Activated naive CD4-positive, alpha-beta T cell (primary cell): ENCODE measurements at places on chromosomes 3 and 15.

- DNase-seq = no peak
Observed at GRCh38 chr15:63991706-63992105, 54.6 kb downstream of the DAPK2 start.

- no peak for DNase-seq
Observed at GRCh38 chr15:26639966-26640365, 132.9 kb downstream of the GABRB3 start.

DNA sequence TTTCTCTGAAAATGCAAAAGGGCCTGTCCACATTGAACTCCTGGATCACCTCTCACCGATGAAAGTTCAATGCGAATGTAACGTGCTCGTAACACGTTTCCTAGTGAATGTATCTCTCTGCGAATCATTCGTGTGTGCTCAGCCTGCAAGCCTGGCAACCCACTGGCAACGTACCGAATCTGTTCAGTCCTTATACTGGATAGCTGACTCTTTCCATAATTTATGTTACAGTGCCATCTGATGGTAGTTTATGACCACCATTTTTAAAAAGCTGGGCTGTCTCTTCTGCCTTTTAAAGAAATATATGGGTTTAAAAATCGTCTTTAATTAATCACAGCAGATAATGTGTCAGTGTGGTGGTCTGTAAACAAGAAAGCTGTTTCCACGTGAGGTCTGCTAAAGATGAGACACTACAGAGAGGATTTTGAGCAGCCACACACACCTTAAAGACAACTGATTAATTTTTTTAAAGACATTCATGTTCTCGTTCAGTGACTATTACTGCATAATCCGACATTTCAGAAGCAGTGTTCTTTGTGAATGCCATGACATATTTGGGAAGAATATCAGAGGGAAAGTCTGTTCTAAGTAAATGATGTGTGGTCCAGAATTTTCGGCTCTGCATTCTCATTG lies 69.4 kb upstream of the FOXP1 start:
- no peak for DNase-seq

DNA sequence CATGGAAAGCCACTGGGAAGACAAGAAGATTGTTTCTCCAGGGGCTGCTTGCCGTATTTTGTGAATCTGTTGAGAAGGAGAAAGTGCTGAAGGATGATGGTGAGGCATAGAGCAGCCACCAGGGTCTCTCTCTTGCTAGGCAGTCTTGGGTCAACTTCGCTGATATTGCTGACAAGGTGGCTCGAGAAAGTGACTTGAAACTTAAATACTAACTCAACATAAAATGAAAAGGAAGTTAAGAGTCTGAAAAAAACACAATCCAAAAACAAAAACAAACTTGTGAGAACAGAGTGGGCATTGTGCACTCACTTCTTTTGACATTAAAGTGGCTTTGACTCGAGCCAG lies 90.1 kb downstream of the CHST2 start:
- no peak for DNase-seq

GRCh38 chr3:153572654-153573053 lies 410.6 kb downstream of the RAP2B start:
- no peak for DNase-seq

- no peak for DNase-seq
Observed at GRCh38 chr3:148955544-148956346, 35.6 kb upstream of the GYG1 start.

GRCh38 chr15:38217788-38218609 lies 34.6 kb upstream of the SPRED1 start:
- DNase-seq = no peak

DNA sequence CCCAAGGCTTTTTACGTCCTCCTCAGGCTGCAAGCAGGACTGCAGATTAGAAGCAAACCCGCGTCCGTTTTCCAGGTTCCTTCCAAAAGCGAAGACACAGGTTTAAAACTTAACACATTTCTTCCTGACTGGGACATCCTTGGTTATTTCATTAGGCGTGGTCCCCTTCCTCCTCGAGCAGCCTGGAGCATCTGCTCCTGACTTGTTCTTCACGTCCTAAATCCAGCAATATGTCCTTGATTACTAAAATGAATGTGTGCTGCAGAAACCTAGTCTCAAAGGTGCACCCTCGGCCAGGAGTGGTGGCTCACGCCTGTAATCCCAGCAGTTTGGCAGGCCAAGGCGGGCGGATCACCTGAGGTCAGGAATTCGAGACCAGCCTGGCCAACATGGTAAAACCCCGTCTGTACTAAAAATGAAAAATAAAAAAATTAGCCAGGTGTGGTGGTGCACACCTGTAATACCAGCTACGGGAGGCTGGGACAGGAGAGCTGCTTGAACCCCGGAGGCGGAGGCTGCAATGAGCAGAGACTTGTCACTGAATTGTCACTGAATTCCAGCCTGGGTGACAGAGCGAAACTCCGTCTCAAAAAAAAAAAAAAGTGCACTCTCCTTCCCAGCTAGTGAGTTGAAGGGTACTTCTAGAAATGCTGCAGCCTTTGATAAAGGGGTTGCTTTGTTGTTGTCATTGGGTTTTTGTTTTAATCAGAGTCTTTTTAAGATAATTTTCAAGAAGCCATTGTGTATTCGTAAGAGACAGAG lies 842 bp upstream of the LRIG1 start:
- no peak for DNase-seq

DNA sequence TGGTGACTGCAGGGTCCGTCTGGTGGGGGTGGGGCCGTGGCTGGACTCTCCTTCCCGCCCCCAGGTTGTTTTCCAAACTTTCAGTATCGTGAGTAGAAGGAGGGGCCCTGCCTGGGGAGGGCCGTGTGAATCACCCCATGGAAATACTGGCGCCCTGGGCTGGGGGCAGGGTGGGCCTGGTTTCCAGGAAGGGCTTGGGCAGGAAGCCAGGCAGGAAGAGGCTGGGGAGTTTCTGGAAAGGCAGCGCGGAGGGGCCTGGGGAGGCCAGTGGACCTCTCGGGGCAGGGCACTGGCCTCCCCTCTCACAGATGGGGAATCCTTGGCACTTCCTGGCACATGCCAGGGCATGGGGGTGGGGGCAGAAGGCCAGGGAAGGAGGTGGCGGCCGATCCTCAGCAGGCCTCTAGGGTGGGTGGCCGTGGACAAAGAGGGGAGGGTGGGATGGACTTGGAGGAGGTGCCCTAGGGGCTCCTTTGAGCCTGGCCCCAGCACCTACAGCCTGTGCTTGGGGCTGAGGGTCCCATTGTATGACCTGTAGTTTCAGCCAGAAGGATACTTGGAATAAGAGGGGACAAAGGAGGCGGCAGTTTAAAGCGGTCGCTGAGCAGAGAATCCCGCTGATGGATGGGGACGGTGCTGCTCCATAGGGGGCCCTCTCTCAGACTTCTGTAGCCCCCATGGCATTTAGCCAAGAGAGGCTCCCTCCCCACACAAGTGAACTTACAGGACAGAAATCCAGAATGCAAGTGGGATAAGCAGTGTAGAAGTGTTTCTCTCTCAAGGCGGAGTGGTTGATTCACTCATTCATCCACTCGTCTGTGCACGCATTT lies 56.5 kb upstream of the GATA2 start:
- DNase-seq = no peak

DNA sequence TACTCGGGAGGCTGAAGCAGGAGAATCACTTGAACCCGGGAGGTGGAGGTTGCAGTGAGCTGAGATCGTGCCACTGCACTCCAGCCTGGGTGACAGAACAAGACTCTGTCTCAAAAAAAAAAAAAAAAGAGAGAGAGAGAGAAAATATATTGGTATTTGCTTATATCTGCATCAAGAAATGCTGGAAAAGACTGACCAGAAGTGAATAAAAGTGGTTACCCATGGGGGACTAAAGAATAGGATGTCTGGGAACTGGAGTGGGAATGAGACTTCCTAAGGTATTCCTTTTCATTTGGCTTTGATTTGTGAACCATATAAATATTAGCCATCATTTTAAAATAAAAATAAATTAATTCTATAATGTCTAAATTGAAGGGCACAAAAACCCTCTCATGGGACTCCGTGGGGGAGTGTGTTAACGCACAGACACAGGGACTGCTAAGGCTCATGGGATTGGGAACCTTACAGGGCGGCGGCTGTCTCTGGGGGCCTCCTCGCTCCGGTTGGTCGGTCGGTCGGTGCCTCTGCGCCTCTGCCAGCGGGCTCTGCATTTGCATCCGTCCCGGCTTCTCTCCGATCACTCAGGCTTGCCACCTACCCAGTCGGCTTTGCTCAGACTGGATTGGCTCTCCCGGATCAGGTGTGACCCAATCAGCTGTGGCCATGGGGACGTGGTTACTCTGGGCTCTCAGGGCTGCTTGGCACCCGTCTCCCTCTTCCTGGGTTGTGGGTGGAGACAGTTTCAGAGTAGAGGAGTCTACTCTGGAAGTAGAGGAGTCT lies 12.7 kb upstream of the TSPAN3 start:
- DNase-seq = peak; percentile 7

- no peak for DNase-seq
Observed at GRCh38 chr3:172653004-172653572, 57.8 kb downstream of the NCEH1 start.

DNA sequence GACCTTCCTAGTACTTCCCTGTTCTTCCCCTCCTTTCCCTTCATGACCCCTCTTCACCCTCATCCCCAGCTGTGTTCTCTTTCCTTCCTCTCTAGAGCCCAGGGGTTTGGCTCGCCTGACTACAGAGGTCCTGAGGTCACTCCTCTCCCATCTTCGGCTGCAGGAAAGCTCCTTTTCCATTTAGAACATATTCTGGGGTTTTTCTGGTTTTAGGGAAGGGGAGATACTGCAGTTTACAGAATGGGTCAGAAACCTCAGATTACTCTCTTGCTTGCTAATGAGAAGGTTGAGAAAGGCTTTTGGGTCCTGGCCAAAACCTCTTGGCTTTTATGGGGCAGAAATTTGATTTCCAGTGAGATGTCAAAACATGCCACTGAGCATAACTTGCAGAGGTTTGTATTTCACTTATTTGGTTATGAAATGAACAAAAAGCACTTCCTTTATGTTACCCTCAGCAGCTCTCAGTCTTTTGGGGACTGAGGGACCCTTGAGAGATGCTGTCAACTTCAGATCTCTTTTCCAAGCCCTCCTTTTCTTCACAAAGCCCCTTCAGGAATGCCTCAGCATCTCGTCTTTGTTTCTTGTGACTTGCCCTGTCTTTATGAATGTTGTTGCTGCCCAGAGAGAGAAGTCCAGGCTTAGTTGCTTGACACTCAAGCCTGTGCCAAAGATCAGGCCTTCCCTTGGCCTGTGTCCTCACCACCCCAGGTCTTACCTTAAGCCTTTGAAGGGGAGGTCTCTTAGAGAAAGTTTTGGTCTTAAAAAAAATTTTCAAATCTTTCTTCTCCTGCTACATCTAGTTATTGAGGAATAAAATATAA lies 121.7 kb upstream of the TPM1 start:
- DNase-seq = no peak

- DNase-seq = no peak
Observed at GRCh38 chr3:136193278-136194054, 2.7 kb downstream of the MSL2 start.

DNA sequence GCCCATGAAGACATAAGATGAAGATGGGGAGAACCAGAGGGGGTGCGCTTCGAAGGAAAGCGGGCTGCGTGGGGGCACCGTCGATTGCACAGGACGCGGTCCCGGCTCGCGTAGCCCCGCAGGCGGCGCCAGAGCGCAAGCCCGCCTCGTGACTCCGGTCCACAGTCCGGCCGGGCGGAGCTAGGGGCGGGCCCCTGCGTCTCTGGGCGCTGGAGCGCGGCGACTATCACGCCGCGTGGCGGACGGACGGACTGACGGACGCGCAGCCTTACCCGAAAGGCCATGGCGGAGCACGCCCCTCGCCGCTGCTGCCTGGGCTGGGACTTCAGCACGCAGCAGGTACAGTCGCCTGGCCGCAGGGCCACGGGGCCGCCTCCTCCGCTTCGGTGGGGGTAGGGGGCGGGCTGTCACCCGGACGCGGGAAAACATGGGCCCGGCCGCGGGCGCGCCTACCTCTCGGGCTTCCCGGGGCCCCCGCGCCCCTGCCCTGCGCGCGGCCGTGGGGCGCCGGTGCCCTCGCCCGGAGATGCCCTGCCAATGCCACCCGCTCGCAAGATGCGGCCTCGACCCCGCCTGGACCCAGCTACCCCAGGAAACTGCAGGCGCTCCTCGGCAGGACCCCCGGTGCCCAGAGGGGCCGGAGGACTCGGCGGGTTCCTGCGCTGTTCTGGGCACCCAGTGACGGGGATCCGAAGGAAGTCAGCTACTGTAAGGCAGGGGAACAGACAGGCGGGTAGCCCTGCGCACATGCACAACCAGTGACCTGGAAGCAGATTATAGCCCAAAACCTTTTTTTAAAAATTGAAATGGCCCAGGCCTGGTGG lies at the start of gene XYLB:
Gene XYLB, plus strand, starts transcription at position 199 of the 824 bp plus-strand sequence. Its CDS starts 84 bp downstream, at position 283.
- DNase-seq = peak; percentile 46

DNA sequence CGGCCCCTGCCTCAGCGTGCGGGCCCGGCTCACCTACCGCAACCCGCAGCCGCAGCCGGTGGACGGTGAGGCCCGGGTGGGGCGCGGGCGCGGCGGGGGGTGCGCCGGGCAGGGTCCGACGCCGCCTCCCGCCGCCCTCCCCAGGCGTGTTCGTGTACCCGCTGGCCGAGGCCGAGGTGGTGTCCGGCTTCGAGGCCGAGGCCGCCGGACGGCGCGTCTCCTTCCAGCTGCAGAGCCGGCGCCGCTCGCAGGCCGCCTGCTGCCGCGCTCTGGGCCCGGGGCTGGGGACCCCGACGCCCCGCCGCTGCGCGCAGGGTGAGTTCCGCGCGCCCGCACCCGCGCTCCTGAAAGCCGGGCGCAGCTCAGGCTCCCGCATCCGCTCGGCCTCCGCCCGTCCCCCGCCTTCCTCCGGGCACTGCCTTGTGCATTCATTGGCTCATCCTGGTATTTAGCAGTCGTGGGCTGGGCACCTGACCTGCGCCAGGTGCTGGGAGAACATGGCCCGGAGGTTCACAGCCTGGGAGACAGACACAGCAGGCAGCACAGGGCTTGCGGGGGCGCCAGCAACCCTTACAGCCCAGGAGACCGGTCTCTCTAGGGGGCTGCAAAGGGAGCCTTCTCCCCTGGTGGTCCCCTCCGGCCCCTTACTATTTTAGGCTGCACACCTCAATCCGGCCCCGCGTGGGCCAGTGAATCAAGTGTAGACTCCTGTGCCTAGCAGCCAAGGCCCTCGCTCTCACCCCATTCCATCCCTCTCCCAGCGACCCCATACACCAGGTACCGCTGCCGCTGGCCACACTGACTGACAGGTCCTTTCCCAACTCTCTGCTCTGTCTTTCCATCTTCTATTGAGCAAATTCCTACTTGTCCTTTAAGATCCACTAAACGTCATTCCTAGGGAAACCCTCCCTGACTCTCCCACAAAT lies 1.5 kb downstream of the VWA5B2 start:
- DNase-seq = no peak

GRCh38 chr3:178669758-178670157 lies 133.5 kb downstream of the KCNMB2 start:
- DNase-seq = no peak

- no peak for DNase-seq
Observed at GRCh38 chr3:184968115-184968514, 156.1 kb downstream of the VPS8 start.
